Mesenchymal stem cell (in vitro differentiated cells and primary cell): ENCODE measurements at places on chromosomes 2 and 18.

DNA sequence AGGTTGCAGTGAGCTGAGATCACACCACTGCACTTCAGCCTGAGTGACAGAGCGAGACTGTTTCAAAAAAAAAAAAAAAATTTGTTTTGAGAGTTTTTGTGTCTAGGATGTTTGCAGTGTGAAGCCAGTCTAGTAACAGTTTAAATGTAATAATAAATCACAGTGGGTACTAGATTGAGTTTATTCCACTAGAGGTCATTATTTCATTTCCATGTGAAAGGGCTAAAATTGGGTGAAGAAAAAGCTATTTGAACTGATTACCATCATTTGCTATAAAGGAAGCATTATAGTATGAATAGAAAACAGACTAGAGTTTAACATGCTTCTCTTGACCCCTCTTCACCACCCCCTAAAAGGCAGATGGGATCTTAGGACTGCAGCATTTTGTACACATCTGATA is 20.3 kb downstream of the SNRPD1 start:
- peak; percentile 9 for DNase-seq

GRCh38 chr2:33001823-33002222 is 55.1 kb downstream of the LTBP1 start:
- DNase-seq, result no peak

- DNase-seq, result peak; percentile 26
These were observed 115.3 kb upstream of the SLC35G4 start for GRCh38 chr18:11494107-11494506.

- peak; percentile 81 for DNase-seq
These were observed 89.0 kb upstream of the PPP1CB start for GRCh38 chr2:28662468-28663181.
